ENCODE measurements at places on chromosomes 2 and 18.

- DNase-seq: no peak
Measured at GRCh38 chr2:42742740-42743658, 20.9 kb downstream of the OXER1 start.

- no peak for DNase-seq
Measured at GRCh38 chr18:3538954-3539617, 89.1 kb downstream of the TGIF1 start.

DNA sequence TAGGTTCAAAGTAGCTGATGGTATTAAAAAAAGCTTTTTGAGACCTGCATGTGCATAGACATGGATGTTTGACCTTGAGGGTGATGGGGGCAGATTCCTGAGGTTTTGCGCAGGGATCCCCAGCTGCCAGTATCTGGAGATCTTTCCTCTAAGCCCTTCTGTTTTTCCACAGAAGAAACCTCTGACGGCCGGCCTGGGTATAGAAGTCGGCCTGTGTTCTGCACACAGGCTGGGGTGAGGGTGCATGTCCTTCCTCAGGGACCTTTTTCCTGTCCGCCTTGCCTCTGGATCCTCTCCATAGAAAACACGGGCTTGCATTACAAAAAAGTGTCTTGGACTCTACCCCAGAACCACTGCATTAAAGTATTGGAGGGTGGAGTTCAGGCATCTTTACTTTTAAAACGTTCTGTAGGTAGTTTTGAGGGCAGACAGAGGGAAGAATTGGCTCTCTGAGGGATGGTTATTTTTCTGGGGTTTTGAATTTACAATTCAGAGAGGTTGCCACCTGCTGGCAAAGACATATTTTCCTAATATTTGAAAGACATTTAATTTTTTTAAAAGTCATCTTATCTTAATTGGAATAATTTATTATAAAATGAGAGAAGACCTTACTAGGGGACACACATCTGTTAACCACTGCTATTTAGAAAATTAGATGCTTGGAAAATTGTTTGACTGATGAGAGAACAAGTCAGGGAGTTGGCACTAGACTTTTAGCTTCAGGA, 350.6 kb downstream of the DCDC2C start:
- DNase-seq: no peak

- no peak for DNase-seq
Measured at GRCh38 chr18:59744271-59744721, 47.1 kb upstream of the CCBE1 start.

DNA sequence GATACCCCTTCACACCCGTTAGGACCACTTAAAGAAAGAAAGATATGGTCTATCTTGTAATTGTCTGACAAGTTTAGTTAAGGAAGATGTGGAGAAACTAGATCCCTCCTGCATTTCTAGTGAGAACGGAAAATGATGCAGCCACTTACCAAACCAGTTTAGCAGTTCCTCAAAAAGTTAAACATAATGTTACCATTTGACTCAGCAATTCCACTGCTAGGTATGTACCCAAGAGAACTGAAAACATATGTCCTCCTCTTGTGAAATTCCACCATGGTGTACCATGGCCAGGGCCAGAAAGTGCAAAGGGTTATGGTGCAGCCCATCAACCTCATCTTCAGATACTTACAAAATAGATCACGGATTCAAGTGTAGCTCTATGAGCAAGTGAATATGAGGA, 79.0 kb upstream of the ID2 start:
- DNase-seq: no peak

All from uterus (tissue), 4 donors.